Muscle of back (tissue), 13 donors: ENCODE measurements at places on chromosomes 3 and 15. TPM values are rescaled to one million over a fixed set of nuclear protein-coding genes. Genes with fewer than 3 reads are reported as not detected.

- no peak for DNase-seq
Observed at GRCh38 chr15:74312445-74313007, 54.9 kb downstream of the CYP11A1 start.

DNA sequence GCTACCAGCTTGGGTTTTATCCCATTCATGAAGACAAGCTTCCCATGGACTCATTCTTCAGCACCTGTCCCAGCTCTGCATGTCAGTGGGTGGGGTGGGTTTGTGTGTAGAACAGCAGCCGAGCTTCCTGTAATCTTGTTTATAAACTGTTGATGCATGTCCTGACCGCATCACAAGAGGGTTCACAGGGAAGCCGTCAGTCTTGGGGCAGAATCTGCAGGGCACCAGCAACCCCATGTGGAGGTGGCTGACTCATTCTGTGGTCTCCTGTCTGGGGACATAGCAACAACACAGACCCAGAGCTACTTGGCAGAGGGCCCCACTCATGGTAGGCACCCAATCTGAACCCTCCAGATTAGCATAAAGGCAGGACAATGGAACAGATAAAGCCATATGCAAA is 35.6 kb downstream of the DAPK2 start:
- no peak for DNase-seq

DNA sequence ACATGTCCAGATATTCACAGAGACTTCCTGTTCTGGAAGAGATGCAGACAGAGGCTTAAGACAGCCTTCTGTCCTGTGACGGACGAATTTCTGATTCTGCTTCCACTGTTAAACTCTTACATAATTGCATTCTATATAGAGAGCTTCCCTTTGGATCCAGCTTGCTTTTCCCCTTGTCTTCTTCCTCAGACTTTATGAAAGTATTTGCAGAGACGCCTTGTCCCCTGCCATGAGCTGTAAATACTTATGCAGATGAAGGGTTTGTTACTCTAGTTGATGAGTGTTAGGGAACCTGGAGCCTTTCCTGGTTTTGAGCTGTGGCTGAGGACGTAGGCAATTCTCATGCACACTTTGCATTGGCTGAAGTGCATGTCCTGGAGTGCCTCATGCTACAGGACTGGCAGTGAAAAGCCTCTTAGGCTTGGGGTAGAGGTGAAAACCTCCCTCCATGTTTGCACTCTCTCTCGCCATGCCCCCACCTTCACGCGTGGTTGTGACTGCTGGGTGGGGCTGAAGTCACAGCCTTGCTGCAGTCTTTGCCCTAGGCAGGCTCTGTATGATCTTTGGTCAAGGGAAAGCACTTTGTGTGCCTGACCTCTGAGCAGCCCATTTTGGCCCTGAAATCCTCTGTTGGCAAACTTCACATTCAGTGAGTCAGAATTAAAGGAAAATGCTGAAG is 286.6 kb downstream of the PTPRG start:
- DNase-seq, result peak; percentile 89

Gene TERC
- not detected for polyA plus RNA-seq
